Stimulated activated CD4-positive, alpha-beta T cell treated with anti-CD3 and anti-CD28 coated beads, Interleukin-1b, Interleukin-23, amount 100 ng/mL, for 24 hours (primary cell): ENCODE measurements at places on chromosomes 13 and 19.

DNA sequence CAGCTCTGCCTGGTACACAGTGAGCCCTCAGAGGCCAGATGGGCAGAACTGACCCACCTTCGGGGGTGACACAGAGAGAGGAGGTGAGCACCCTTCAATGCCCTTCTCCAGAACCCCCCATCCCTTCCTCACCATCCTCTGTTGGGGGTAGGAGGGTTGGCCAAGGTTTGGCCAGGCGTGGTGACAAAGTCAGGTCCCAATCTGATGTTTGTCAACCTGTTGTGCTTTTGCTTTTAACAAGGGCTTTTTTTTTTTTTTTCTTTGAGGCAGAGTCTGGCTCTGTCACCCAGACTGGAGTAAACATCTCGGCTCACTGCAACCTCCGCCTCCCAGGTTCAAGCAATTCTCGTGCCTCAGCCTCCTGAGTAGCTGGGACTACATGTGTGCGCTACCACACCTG is 7.3 kb downstream of the PTGIR start:
- DNase-seq, result no peak

- no peak for DNase-seq
Measured at GRCh38 chr13:25738342-25739196, 313.2 kb downstream of the SHISA2 start.

DNA sequence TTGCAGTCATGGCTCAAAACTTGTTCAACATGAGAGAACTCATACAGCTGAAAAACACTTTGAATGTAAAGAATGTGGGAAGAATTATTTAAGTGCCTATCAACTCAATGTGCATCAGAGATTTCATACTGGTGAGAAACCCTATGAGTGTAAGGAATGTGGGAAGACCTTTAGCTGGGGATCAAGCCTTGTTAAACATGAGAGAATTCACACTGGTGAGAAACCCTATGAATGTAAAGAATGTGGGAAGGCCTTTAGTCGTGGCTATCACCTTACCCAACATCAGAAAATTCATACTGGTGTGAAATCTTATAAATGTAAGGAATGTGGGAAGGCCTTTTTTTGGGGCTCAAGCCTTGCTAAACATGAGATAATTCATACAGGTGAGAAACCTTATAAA is 20.1 kb downstream of the ZNF283 start:
- DNase-seq, result no peak

DNA sequence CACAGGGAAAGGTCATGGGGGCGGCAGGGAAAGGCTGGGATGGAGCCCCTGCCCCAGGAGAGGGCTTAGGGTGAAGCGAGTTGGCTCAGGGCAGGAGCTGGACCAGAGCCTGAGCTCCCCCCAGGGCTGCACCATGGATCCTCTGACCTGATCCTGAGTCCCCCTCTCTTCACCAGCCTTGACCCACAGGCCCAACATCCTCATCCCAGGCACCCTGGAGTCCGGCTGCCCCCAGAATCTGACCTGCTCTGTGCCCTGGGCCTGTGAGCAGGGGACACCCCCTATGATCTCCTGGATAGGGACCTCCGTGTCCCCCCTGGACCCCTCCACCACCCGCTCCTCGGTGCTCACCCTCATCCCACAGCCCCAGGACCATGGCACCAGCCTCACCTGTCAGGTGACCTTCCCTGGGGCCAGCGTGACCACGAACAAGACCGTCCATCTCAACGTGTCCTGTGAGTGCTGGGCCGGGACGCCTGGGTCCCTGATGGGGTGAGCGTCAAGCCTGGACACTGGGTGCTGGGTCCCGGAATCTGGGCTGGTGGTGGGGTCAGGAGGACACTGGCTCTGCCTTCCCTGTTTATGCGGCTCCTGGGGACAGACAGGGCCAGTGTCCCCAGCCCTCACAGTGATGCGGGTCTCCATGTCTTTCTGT is 842 bp downstream of the SIGLEC9 start:
- DNase-seq, result no peak

GRCh38 chr13:23504180-23504579 is 66.0 kb upstream of the TNFRSF19 start:
- DNase-seq, result no peak

DNA sequence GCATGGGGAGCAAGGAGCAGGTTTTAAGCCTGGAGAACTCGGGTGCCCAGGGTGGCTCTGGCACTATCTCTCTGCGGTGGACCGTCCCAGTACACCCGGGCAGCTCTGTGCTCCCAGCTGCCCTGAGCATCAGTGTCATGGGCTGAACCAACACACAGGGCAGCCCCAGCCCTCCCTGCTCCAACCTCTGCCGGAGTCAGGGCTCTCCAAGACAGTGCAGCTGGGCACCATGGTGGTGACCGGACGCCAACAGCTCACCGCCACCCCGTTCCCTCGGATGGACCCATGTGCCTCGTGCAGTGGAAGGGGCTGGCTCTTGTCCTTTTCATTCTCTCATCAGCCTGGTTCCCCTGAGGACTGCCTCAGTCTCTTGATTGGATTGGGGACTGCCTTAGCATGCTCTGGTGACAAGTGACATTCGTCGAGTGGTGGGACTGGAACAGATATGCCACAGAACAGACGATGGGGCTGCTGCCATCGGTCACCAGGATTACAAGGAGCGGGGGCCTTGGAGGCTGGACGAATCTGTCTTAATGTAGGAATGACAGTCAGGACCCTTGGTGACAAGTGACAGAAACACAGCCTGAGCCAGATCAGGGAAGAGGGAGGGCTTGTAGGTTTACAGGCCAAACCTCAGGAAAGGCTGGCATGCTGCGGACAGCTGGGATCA is 25.7 kb upstream of the VSTM2B start:
- no peak for DNase-seq

- DNase-seq, result no peak
Measured at GRCh38 chr19:48661711-48662090, 11.1 kb downstream of the NTN5 start.

- DNase-seq, result no peak
Measured at GRCh38 chr19:13530720-13531119, 24.4 kb upstream of the CACNA1A start.
